ENCODE measurements at places on chromosomes 3 and 15. TPM values are rescaled to one million over a fixed set of nuclear protein-coding genes. Genes with fewer than 3 reads are reported as not detected.

The BTLA gene
- total RNA-seq, result 0.86 TPM

DNA sequence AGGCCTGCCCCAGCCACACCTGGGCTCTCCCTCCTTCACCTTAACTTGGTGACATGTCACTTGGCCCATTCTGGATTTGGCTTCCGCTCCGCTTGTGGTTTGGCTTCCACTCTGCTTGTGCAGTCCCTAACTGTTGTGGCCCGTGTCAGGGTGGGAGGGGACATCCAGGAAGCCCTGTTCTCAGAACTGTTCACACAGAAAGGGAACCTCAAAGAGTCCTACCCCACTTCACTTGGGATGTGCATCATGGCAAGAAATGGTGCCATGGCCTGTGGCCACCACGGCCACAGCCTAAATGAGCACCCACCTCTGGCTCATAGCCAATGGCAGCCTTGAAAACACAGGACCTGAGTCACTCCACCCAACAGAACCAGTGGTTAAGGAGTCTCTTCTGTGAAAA lies 63.4 kb downstream of the CYP19A1 start:
- no peak for DNase-seq

DNA sequence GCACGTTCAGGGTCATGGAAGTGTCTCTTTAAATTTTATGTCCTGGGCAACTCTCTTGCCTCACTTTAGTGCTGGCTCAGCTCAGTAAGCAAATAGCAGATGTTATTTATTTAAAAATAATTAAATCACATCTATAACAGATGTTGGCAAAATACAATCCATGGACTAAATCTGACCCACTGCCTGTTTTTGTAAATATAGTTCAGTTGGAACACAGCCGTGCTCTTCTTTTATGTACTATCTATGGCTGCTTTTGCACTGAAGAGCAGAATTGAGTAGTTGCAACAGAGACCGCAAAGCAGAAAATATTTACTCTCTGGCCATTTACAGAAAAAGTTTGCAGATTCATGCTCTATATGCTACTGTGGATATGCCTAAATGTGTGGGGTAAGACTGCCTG lies 79.2 kb downstream of the SAMMSON start:
- no peak for DNase-seq

DNA sequence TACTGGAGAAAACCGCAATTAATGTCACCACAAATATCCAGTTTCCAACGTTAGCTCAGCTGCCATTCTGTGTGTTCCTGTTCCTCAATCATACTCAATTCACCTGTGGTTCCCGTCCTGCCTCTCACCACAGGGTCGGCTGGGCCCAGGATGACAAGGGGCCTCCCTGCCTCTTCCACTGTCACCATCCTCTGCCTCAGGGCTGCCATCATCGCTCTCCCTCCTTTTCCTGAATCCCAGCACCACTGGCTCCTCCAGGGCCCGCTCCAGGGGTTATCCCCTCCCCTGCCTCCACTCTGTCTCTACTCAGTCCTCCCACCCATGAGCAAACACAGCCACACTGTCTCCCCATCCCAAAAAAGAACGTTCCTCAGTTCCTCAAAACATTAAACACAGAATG lies 170.9 kb upstream of the NSMCE3 start:
- DNase-seq, result no peak

DNA sequence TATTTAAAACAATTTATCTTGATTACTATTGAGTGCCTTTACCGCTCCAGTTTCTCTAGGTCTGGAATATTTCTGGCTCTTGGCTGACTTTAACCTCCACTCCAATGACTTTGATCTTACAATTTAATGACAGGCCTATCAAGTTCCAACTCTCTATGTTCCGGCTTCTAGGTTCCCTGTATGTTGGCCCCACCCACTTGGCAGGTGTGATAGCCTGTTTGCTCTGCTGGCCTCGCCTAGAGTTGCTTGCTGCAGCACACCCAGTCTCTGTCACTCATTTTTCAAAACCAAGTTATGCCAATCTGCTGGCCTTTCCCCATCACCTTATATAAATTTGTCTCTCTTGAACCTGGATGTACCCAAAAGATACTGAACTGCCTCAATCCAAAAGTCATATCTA lies 428.0 kb downstream of the ROBO1 start:
- no peak for DNase-seq

DNA sequence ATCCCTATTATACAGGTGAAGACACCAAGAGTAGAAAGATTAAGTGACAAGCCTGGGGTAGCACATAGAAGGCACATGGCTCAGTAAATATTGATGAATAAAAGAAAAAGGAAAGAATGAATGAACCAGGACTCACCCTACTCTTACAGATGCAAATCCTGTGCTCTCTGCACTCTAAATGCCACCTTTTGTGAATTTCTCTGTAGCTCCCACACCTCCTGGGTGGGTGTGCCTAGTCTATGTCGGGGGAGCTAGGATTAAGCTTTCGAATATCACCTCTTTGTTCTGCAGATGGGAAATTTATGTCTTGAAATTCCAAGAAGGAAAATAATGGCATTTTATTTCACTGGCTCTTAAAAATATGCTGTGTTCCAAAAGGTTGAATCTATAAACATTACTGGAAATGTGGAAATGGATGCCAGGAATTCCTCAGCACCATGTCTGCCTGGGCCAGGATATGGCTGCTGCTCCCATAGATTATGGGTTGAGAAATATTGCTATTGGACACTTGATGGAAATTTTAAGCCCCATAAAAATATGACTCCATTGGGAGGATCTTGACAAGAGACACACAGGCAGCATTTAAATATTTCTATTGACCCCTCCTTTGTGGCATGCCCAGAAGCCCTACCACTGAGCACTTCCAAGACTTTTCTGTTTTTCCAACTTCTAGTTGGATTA lies 43.3 kb downstream of the CCNB2 start:
- DNase-seq, result no peak

DNA sequence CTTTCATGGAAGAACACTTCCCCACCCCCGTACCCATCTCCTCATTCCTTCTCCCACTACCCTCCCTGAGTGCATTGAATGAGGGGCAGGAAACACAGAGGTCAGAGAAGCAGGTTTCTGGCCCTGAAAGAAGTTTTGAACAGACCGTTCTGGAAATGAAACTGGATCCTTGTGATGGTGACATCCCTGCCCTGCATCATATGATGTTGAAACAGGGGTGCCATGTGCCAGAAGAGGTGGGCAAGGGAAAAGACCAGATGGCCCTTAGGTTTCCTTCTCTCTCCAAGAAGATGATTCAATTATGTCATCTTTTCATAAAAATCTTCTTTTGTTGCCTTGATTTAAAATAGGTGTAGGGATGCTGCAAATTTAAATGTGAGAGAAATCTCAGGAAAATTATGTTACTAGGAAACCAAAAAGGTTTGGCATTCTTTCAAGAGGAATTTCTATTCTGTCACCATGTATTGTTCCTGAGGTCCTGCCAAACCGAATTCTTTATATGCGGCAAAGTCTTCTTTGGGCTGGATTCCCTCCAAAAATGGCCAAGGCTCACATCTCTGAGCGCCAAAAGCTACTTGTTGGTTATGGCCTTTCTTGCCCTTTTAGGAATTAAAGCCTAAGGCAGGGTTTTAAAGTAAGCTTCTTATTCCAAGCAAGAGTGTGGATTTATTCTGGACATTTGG lies 19.9 kb upstream of the TNFAIP8L3 start:
- no peak for DNase-seq

Data from lower lobe of right lung (tissue), 2 donors.